ENCODE measurements at places on chromosomes 12 and 14.

DNA sequence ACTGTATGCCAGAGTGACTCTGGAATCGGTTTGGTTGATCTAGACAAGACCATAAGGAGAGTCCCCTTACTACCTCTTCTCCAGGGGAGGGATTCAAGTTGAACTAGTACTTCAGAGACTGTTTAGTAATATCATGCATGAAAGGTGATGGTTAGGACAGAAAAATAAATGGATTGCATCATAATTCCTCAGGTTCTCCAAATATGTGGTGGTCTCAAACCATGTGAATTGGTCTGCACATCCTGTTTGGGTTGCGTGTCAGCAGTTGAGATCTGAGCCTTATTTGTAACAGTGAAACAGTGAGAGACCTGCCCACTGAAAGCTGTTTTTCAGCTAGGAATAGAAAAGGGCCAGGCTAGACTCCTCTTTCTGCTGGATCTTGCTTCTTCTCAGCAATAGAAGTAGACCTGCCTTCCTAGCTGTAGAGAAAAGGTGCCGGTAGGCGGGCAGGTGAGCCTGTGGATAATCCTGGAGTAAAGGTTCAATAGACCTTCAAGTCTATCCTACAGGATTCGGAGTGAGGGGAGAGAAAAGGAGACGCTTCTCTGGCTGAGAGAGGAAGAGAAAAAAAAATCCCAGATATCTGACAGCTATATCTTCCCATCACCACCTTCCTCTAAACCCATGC, 258.5 kb upstream of the E2F7 start:
- no peak for DNase-seq

- DNase-seq: no peak
These were observed 12.1 kb downstream of the TCL1A start for GRCh38 chr14:95701846-95702221.

GRCh38 chr14:65141523-65141922, 39.2 kb upstream of the MAX start:
- DNase-seq: no peak

GRCh38 chr12:113880988-113881962, 84.8 kb downstream of the RBM19 start:
- DNase-seq: no peak

- DNase-seq: no peak
These were observed 111.2 kb upstream of the SLC38A2 start for GRCh38 chr12:46483572-46484395.

GRCh38 chr12:95462551-95462950, 11.4 kb upstream of the METAP2 start:
- no peak for DNase-seq

GRCh38 chr12:2982361-2982760, 23.2 kb downstream of the TEAD4 start:
- no peak for DNase-seq

- DNase-seq: no peak
These were observed 229.5 kb downstream of the NAV3 start for GRCh38 chr12:78060186-78060585.

- DNase-seq: no peak
These were observed 227.7 kb upstream of the NPAS3 start for GRCh38 chr14:32710731-32711680.

GRCh38 chr12:75781532-75782046, 250.0 kb downstream of the PHLDA1 start:
- DNase-seq: no peak

Measured in activated CD8-positive, alpha-beta memory T cell treated with anti-CD3 and anti-CD28 coated beads for 1 hour (primary cell).